ENCODE measurements at places on chromosomes 5 and 9.

GRCh38 chr5:136174021-136174659, 18.8 kb downstream of the SMIM32 start:
- DNase-seq = no peak

GRCh38 chr9:15935661-15936305, 382.9 kb downstream of the CCDC171 start:
- DNase-seq = no peak

GRCh38 chr9:117470455-117470854, 55.6 kb upstream of the ASTN2 start:
- no peak for DNase-seq

DNA sequence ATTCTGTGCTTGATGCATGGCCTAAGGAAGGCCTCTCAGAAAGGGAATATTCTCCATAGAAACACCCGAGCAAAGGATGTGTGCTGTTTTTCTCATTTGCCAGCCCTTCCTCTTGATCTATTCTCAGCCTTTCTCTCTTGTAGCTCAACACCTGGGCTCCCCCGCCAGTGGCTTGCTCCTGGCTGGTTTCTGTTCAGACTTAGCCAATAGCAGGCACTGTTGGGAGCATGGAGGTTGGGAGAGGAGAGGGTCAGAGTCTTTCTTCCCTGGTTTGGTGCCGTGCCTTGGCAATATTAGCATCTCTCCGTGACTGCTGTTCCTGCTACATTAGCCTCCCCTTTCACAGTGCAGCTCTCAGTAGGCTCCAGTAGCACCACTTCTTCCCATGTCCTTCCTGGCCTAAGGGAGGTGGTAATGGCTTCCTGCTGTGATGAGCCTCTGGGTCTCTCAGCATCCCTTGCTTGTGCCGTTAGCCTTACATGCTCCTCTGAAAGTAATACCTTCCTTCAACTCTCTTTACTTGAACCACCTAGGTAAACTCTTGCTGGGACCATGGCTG, 269.7 kb upstream of the GAS1 start:
- no peak for DNase-seq

GRCh38 chr9:27497883-27498417, 26.1 kb upstream of the IFNK start:
- no peak for DNase-seq

GRCh38 chr9:12666813-12667212, 26.4 kb upstream of the TYRP1 start:
- DNase-seq = no peak

- DNase-seq = peak; percentile 23
Measured at GRCh38 chr5:159208514-159209437, 577 bp downstream of the RNF145 start.

DNA sequence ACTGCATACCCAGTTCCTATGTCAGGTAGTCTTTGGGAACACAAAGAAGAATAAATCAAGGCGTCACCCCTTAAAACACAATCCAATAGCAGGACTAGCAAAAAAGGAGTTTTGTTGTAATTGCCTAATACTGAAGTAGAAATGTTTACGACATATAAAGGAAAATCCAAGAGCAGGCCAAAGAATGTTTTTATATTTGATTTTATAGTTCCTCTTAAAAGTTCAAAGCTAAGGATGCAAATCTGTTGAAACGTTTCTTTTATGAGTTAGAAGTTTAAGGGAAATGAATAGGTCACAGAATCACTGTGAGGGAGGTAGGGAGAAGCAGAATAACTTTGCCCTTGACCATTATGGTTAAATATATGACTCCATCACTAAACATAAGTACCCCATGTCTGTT, 136.1 kb downstream of the PAM start:
- DNase-seq = no peak

- DNase-seq = no peak
Measured at GRCh38 chr5:132684491-132684890, 10.7 kb downstream of the IL4 start.

- DNase-seq = no peak
Measured at GRCh38 chr9:84368601-84369000, 28.0 kb upstream of the SLC28A3 start.

GRCh38 chr5:5270958-5271785, 131.0 kb downstream of the ADAMTS16 start:
- DNase-seq = peak; percentile 100

GRCh38 chr5:32406650-32407049, 37.9 kb downstream of the ZFR start:
- DNase-seq = no peak

DNA sequence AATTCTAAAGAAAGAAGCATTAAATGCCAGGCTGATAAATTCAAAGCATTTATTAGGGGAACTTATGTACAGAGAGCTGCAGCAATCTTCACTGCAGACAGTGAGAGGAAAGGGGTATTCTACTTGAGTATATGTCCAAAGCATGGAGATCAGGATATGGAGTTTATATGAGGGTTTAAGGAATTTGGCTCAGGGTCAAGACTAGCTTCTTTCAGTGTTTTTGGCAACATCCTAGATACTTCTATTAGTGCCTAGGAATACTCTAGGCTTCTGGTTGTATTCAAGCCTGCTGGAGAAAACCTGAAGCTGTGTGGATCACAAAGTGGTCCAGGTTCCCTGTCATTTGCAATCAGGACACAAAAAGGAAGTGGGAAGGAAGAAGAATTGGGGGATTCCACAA, 194.6 kb downstream of the CETN3 start:
- no peak for DNase-seq

DNA sequence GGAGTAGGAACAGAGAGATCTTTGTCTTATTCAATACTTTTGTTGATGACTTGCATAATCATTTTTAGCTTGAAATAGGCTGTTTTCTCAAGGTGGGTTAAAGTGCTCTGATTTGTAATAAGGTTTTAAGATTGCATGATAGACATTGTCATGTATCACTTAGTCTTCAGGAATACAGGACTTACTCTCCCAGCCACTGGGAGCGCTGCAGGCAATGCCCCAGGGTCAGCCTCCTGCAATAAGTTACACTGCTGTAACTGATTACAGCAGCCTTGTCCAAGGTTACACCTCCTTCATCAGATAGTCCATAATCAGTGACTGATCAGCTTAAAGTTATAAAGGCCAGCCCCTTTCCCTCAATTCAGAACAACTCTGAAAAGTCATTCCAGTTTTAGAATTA, 218.6 kb downstream of the ESM1 start:
- no peak for DNase-seq

GRCh38 chr5:136191304-136192014, 1.5 kb downstream of the SMIM32 start:
- DNase-seq = no peak

- no peak for DNase-seq
Measured at GRCh38 chr5:149240354-149240998, 31.2 kb upstream of the AFAP1L1 start.

- no peak for DNase-seq
Measured at GRCh38 chr5:34867660-34868059, 28.7 kb downstream of the TTC23L start.

DNA sequence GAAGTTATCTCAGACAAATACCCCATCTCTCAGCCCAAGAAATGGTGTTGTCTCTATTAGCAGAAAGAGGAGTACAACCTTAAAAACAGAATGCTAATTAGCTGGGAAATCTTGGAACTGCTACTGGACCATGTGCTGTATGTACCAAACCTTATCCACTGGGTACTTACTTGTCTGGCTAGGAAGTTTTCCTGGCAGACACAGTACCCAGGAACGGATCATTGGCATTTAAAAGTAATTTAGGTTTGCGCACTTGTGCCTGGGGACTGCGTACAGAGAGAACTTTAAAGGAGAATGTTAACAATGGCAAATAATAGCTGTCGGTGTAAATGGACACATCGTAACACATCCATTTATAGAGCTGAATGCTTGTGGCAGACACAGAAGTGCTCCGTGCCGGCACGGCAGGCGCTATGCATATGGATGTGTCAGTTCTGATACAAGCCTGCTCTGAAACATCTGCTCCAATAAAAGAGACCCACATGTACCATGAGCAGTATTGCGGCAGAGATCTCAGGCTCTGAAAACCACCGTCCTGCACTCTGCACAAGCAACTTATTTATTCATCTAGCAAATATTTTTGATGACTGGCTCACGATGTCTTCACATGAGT, 290.6 kb upstream of the PANK3 start:
- no peak for DNase-seq

GRCh38 chr9:34546834-34547827, 24.3 kb upstream of the ENHO start:
- DNase-seq = peak; percentile 41

DNA sequence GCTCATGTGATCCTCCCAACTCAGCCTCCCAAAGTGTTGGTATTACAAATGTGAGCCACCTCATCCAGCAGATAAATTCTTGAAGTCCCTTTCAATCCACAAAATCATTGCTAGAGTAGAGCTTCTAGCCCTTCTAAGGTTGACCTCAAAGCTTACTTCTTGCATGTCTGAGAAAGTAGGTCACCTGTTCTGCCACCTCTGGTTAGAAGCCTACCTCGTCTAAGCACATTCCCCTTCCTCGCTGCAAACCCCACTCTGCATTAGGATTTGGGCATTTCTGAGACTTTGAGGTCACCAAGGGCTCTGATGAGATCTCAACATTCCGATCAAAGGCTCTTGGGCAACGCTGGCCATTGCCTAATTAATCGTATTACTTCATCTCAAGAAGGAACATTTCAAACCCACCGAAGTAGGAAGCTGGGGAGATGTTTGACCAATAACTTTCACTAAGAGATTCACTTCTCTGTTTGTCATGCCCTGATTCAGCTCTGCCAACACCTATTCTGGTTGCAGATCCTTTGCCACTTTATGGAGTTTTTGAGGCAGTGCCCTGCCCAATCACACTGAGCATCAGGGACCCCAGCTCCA, 8.6 kb downstream of the ADAM19 start:
- DNase-seq = no peak

DNA sequence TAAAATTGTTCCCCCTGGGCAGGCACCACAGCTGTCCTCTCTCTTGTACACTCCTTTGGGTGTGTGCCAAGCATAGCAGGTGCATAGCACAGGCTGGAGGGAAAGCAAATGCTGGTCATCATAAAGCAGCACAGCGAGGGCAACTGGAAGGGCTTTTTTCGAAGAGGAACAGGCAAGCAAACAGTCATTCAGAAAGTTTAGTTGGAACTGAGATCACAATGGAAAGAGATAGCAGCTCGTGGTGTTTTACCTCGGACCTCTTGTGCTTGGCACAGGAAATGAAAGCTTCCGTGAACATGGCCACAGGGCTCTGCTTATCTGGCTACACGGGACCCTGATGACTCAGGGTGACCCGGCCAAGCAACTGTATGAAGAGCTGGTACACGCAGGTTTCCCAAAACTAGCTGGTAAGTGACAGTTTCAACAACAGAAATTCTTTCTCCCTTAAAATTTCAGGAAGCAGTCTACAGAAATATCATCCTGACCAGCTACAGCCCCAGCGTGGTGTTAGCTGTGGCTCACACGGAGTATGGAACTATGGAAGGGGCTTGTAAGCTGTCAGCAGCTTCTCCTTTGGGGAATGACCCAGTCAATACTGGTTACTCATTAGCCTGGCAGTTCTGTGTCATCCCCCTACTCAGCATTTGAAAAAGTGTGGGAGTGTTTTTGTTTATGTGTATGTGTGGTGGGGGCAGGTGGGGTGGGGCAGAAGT, 48.1 kb downstream of the POC5 start:
- DNase-seq = peak; percentile 31

DNA sequence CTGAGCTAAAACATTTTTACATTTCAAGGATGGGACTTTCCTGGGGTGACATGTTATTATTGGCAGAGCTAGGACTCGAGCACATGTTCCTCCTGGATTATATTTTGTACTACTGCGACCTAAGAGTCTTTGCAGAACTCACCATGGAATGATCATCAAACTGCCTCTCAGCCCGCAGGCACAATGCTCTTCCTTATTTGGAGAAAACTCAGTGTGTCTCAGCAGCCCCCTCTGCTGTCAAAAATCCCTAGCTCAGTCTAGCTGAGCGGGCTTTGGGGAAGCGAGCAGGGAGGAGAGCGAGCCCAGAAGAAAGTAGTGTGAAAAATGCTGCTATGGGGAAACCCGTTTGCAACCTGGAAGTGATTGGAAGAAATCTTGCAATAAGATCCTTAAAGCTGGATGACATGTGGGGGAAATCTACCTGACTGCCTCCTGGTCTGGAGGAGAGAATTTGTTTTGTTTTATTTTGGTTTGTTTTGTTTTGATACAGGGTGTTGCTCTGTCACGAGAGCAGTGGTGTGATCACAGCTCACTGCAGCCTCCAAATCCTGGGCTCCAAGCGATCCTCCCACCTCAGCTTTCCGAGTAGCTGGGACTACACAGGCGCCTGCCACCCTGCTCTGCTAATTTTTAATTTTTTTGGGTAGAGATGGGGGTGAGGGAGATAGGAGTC, 89.9 kb upstream of the CLINT1 start:
- DNase-seq = peak; percentile 86

DNA sequence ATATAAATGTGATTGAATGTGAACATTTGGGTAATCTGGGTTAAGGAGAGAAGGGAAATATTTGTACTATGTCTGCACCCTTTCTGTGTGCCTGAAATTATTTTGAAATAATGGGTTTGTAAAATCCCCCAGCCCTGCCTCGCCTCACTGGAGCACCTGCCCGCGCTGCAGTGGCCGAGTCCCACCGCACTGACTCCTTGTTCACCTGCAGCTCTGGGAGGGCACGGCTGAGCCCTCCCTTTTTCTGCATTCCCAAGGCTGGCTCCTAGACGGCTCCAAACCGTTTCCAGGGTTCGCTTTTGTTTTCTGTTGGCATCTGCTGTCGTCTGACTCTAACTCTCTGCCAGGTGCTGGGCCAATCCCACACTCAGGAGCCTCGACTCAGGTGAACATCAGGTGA, 17.6 kb upstream of the PPP1R26 start:
- no peak for DNase-seq

DNA sequence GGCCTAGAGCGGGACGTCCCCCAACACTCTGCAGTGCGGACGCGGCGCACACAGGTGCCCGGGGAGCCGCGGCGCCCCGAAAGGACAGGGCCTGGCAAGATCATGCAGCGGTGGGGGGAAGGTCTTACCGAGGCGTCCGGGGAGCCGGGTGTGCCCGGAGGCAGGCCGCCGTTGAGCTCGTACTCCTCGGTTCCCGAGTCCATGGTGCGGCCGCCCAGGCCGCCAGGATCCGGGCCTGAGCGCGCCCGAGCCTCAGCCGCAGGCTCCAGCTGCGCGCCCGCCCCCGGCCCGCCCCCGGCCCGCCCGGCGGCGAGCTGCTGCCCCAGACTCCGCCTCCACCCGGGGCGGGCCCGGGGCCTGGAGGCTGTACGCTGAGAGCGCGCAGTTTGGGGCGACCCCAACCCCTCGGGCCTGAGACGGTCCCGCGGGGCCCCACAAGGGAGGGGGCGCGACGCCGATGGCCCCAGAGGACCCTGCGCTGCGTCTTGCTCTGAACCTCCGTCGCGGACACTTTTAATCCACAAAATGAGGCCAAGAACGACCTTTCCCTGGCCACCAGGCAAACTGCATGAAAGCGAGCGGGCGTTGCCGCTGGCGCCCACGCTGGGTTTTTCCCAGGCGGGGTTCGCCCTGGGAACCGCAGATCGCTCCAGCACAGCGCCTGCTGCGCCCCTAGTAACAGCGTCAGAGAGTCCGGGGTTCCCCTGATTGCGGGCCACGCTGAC, at the start of gene NINJ1:
Gene NINJ1, minus strand, starts transcription at position 237 of the 725 bp plus-strand sequence. Its CDS starts 34 bp downstream, at position 203.
- peak; percentile 76 for DNase-seq

- no peak for DNase-seq
Measured at GRCh38 chr5:158753354-158753753, 346.4 kb downstream of the EBF1 start.

All from PC-9 (cell line).